Epithelial cell of proximal tubule (primary cell): ENCODE measurements at places on chromosomes 3 and 15. TPM values are rescaled to one million over a fixed set of nuclear protein-coding genes. Genes with fewer than 3 reads are reported as not detected.

DNA sequence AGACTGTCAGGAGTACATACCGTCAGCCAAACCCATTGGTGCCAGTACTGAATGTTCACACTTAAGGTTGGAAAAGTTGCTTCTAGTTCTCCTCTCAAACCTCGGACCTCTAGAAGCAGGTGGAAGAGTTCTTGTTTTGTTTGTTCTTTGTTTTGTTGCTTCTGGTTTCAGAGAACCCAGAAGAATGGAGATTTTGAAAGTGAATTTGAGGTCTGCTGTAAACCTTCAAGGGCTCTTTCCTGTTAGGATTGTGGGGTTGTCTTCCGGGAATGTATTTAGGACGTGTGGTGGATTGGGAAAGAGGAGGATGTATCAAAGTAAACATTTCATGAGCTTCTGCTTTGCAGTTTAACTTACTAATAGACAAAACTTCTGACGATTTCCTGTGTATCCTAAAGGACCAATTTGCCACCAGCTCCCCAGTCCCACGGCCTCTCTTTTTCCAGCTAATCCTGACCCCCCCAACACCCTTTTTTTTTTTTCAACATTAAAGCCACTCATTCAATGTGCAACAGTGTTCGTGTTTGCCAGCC lies 50.3 kb downstream of the FILIP1L start:
- DNase-seq: no peak

GRCh38 chr3:127206611-127207516 lies 13.9 kb downstream of the PRR23E start:
- no peak for DNase-seq

DNA sequence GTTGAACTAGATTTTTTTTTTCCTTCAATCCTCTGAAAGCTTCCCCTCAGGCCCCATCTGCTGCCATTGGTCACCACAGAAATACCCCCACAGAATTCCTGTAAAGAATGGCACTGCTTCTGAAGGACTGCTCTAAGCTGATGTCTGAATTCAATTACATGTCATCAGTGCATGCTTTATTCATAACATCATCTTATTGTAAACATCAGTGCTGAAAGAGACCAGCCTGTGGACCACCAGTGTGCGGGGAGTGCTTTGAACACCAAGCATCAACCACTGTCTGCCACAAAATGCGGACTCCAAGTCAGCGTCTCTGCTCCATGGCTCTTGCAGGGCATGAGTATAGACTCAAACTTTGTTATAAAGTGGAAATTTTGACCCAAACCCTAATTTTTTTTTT lies 11.6 kb downstream of the PHLDB2 start:
- no peak for DNase-seq

DNA sequence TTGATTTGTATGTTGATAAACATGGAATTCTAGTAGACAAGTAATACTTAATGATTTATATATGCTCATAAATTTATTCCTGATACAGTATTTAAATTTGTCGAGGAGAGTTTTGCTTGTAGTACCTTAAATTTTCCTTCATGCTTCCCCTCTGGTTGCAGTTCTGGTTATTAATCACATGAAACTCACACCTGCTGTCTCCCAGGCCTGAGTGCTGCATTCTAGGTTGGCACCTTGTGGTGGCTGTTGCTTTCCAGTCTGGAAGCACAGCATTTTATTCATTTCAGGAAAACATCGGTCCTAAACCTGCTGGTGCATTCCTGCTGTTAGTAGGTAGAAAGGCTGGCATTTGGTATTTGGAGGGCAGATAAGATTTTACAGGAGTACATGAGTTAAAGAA lies 44.9 kb downstream of the ATP1B3 start:
- no peak for DNase-seq

DNA sequence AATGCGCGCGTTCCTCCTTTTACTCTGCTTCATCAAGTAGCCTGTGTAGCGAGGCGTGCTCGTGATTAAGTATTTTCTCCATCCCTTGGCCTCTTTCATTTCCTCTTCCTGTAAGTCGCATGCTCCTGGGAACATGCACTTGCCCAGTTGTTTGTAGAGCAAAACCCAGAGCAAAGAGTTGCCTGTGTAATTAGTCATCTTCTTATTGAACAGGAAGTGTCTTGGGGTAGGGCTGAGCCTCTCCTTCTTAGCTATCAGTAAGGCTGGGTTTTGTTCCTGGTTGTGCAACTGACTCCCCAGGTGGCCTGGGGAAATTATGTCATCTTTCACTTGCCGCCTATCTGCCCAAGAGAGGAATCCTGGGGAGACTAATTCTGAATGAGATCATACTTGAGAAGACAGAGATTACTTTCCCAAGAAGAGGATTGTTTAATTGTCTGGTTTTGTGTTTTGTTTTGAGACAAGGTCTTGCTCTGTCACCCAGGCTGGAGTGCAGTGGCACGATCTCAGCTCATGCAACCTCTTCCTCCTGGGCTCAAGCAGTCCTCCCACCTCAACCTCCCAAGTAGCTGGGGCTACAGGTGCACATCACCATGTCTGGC lies 14.9 kb downstream of the LIPH start:
- DNase-seq: peak; percentile 99

DNA sequence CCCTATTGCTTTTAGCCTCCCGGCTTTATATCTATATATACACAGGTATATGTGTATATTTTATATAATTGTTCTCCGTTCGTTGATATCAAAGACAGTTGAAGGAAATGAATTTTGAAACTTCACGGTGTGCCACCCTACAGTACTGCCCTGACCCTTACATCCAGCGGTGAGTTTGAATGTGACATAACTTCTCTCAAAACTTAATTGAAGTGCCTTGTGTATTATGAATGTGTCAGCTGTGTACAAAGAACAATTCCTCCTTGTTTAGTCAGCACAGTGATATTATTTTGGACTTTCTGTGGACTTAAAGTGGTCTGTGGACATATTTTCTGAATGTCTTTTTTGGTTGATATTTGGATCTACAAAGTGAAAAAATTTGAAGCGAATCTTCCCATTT lies 220 bp downstream of the TP63 start:
- DNase-seq: no peak

DNA sequence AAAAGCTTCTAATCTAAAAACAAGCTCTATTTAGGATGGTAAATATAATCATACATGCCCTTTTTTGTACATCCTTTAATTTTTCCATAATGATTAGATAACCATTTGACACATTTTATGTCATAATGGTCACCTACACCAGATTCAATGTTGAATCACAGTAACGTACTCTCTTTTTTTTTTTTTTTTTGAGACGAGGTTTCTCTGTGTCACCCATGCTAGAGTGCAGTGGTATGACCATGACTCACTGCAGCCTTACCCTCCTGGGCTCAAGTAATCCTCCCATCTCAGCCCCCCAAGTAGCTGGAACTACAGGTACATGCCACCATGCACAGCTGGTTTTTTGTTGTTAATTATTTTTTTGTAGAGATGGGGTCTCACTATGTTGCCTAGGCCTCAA lies 49.2 kb downstream of the PROS1 start:
- DNase-seq: no peak

GRCh38 chr3:141524988-141525387 lies 38.2 kb downstream of the RASA2 start:
- DNase-seq: no peak

CLDN1 gene
- total RNA-seq: 155 and 169 TPM in 2 replicates

PRR23B gene
- total RNA-seq: not detected in 2 replicates

LRRN1 gene
- 2.6 and 4.9 TPM in 2 replicates for total RNA-seq

TMCO5A gene
- not detected in 2 replicates for total RNA-seq

GHSR gene
- not detected in 2 replicates for total RNA-seq

PLA2G4E gene
- total RNA-seq: not detected in 2 replicates

CRYBG3 gene
- total RNA-seq: 5.6 and 7.5 TPM in 2 replicates

MESP1 gene
- 1.9 and 2.7 TPM in 2 replicates for total RNA-seq
